Glomerular endothelial cell (primary cell): ENCODE measurements at places on chromosomes 16 and 17. TPM values are rescaled to one million over a fixed set of nuclear protein-coding genes. Genes with fewer than 3 reads are reported as not detected.

Gene ABCC3
- 1.1 and 2.2 TPM in 2 replicates for total RNA-seq

Gene ALOX15
- total RNA-seq: not detected in 2 replicates

Gene KREMEN2
- total RNA-seq: 0.15 TPM in 1 of 2 replicates, not detected in the other

Gene MILR1
- total RNA-seq: 4.5 and 6.0 TPM in 2 replicates

Gene NSRP1
- 5.1 and 13.0 TPM in 2 replicates for total RNA-seq

Gene NPIPA8
- not detected in 2 replicates for total RNA-seq

Gene SGF29
- total RNA-seq: 9.2 and 14.3 TPM in 2 replicates

Gene RND2
- total RNA-seq: 0.18 and 0.29 TPM in 2 replicates

Gene KRTAP3-1
- total RNA-seq: not detected in 2 replicates

Gene C17orf107
- 0.88 and 1.6 TPM in 2 replicates for total RNA-seq

Gene ARMC7
- 8.9 and 9.7 TPM in 2 replicates for total RNA-seq

Gene EPN3
- total RNA-seq: 0.23 and 7.4 TPM in 2 replicates

Gene CLEC3A
- not detected in 2 replicates for total RNA-seq

Gene NFATC3
- 17.1 and 22.8 TPM in 2 replicates for total RNA-seq

Gene ADAP2
- total RNA-seq: 0.29 and 0.68 TPM in 2 replicates

Gene TP53TG3
- total RNA-seq: not detected in 2 replicates

Gene C16orf96
- total RNA-seq: not detected in 2 replicates

Gene MEOX1
- total RNA-seq: 1.9 TPM in 1 of 2 replicates, not detected in the other

Gene KRTAP9-2
- not detected in 2 replicates for total RNA-seq

Gene DYNLRB2
- total RNA-seq: not detected in 2 replicates

Gene RASD1
- 2.9 and 5.2 TPM in 2 replicates for total RNA-seq

Gene OR2C1
- total RNA-seq: not detected in 2 replicates

Gene GPR142
- 0.10 TPM in 1 of 2 replicates, not detected in the other for total RNA-seq

Gene TMEM204
- 20.4 and 34.2 TPM in 2 replicates for total RNA-seq

Gene DNAH17
- total RNA-seq: 0.05 TPM in 1 of 2 replicates, not detected in the other

Gene NEUROD2
- total RNA-seq: not detected in 2 replicates

Gene CHST4
- not detected in 2 replicates for total RNA-seq

Gene CUEDC1
- total RNA-seq: 19.8 and 27.3 TPM in 2 replicates
